Smooth muscle cell of bladder (primary cell): ENCODE measurements at places on chromosomes 5 and 9. TPM values are rescaled to one million over a fixed set of nuclear protein-coding genes. Genes with fewer than 3 reads are reported as not detected.

Gene CCDC180
- 1.7 TPM in 2 replicates for total RNA-seq

Gene PAEP
- total RNA-seq = not detected in 2 replicates

Gene CTXN3
- total RNA-seq = not detected in 2 replicates

Gene SPINK7
- not detected in 2 replicates for total RNA-seq

Gene UCK1
- total RNA-seq = 15.5 and 16.0 TPM in 2 replicates

Gene DMGDH
- total RNA-seq = 2.3 and 2.7 TPM in 2 replicates

Gene FAM221B
- total RNA-seq = not detected in 2 replicates

Gene GAS1
- 85.8 and 306 TPM in 2 replicates for total RNA-seq

Gene EPB41L4B
- under 0.01 and 0.09 TPM in 2 replicates for total RNA-seq

Gene SPINK4
- 0.74 and 2.6 TPM in 2 replicates for total RNA-seq

Gene RHOBTB3
- total RNA-seq = 304 and 322 TPM in 2 replicates

Gene MTREX
- total RNA-seq = 71.0 and 88.0 TPM in 2 replicates

Gene GLRA1
- not detected in 2 replicates for total RNA-seq

Gene PIP5KL1
- 2.6 and 3.0 TPM in 2 replicates for total RNA-seq

Gene KCNT1
- total RNA-seq = not detected in 2 replicates

Gene UBE2QL1
- under 0.01 and 0.18 TPM in 2 replicates for total RNA-seq

Gene CDX1
- under 0.01 and 0.09 TPM in 2 replicates for total RNA-seq

Gene IFNA4
- total RNA-seq = not detected in 2 replicates

Gene ZDHHC11
- total RNA-seq = 1.00 and 1.7 TPM in 2 replicates

Gene KIAA0825
- 3.0 and 3.1 TPM in 2 replicates for total RNA-seq

Gene FRRS1L
- 0.09 and 0.14 TPM in 2 replicates for total RNA-seq

Gene CCDC152
- 1.1 and 1.6 TPM in 2 replicates for total RNA-seq

Gene ANKRD55
- not detected in 2 replicates for total RNA-seq

Gene SHC3
- 21.6 and 24.0 TPM in 2 replicates for total RNA-seq

Gene CSF1R
- total RNA-seq = 0.14 and 0.46 TPM in 2 replicates

Gene ZFP37
- 2.3 and 2.4 TPM in 2 replicates for total RNA-seq

Gene SIT1
- total RNA-seq = not detected in 2 replicates

Gene LCN15
- not detected in 2 replicates for total RNA-seq

Gene PHF24
- under 0.01 TPM in 1 of 2 replicates, not detected in the other for total RNA-seq

Gene HACD4
- 6.9 and 7.0 TPM in 2 replicates for total RNA-seq

Gene TAF11L10
- total RNA-seq = not detected in 2 replicates

Gene C5orf58
- total RNA-seq = not detected in 2 replicates

Gene SH2D3C
- under 0.01 and 0.37 TPM in 2 replicates for total RNA-seq

Gene OR13D1
- total RNA-seq = not detected in 2 replicates

Gene TRAF1
- total RNA-seq = 2.3 TPM in 2 replicates

Gene GPR150
- total RNA-seq = 0.28 TPM in 2 replicates

Gene WDR38
- total RNA-seq = not detected in 2 replicates

Gene TRIM14
- 1.8 and 2.6 TPM in 2 replicates for total RNA-seq

Gene F2RL2
- total RNA-seq = 5.4 and 9.8 TPM in 2 replicates

Gene GTF2H2
- 11.0 and 24.3 TPM in 2 replicates for total RNA-seq

Gene DIPK1B
- 1.00 and 1.0 TPM in 2 replicates for total RNA-seq

Gene RICTOR
- total RNA-seq = 19.9 and 24.4 TPM in 2 replicates

Gene FBLL1
- total RNA-seq = 0.28 and 0.74 TPM in 2 replicates

Gene SURF4
- total RNA-seq = 474 and 583 TPM in 2 replicates

Gene TESK1
- 7.5 and 12.2 TPM in 2 replicates for total RNA-seq

Gene PLPP7
- 6.8 and 14.0 TPM in 2 replicates for total RNA-seq

Gene ZNF366
- total RNA-seq = not detected in 2 replicates

Gene PCSK1
- total RNA-seq = 0.28 and 1.3 TPM in 2 replicates

Gene PCDHB12
- total RNA-seq = 0.09 and 0.43 TPM in 2 replicates

Gene ZNF189
- 16.2 and 19.0 TPM in 2 replicates for total RNA-seq
